ENCODE measurements at places on chromosomes 12 and 14. TPM values are rescaled to one million over a fixed set of nuclear protein-coding genes. Genes with fewer than 3 reads are reported as not detected.
A peak's percentile ranks its signal among the peaks of the same experiment; 100 is the strongest.

Gene GLT8D2
- 10.2 TPM for total RNA-seq

DNA sequence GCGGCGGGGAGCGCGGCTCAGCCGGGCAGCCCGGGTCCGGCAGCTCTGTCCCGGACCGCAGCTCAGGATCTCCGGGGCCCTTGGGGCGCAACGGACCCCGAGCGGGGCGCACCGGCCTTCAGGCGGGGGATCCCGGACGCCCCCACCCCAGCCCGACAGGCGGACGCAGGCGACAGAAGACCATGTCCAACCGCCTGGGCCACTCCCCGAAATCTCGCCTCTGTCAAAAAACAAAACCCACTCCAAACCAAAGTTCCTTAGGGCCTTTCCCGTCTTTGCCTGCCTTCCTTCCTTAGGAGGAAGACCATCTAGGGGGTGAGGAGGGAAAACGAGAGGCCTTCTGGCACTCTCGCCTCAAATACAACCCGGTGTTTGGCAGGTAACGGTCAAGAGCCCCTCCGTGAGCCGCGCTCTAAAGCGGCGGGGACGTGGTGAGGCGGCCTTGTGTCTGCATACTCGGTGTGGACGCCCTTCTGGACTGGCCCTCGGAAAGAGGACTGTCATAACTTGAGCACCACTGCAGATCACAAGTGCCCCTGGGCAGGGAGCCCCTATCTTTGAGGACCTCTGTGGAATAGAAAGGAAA is 604 bp downstream of the HCFC2 start:
- DNase-seq: no peak

GRCh38 chr12:131939007-131939406 is 9.9 kb downstream of the PUS1 start:
- no peak for DNase-seq

DNA sequence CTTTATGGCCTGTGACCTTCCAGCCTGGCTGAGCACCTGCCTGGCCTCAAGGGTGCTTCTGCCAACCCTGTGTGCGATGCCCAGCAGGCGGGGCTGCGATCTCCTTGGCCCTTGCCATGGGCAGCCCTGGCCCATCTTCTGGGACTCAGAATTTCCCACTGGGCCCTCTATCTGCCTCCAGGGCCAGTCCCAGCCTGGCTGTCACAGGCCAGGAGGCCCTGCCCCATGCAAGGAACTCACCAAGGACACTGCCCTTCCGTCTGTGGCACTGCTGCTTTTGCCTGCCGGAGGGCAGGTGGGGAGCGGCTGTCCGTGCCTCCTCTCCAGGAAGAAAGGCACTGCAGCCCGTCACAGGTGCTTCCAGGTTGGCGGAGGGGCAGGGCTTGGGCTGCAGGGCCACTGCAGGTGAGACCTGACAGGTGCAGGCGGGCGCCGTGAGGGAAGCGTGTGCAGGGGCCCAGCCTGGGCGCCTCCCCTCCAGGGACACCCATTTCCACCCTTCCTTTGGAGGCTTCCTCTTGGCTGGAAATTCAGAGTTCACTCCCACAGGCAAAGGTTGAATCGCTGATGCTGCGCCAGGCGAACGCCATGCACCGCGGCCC is 177.8 kb downstream of the KIF26A start:
- DNase-seq: peak; percentile 7

- no peak for DNase-seq
Measured at GRCh38 chr12:117034249-117034648, 65.0 kb downstream of the TESC start.

- DNase-seq: no peak
Measured at GRCh38 chr12:98513379-98514322, 1.7 kb upstream of the TMPO start.

- no peak for DNase-seq
Measured at GRCh38 chr14:52852810-52853521, 61.6 kb upstream of the GNPNAT1 start.

DNA sequence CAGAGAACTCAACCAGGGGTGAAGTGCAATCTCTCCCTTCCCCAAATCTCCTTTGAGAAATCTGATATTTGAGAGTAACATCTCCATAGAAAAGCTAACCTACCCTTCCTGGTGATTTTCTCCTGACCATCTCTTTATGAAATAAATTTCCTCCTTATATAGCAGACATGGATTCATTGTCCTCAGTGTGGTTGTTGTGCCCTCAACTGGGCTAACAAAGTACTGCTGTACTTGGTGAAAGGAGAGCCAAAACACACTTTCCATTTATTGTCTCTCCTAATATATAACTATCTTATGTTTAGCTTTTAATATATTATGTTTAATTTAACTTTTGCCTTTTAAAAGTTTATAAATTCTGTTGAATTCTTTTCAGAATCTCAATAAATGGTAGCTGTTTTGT is 65.1 kb upstream of the SLCO1B1 start:
- peak; percentile 12 for DNase-seq

DNA sequence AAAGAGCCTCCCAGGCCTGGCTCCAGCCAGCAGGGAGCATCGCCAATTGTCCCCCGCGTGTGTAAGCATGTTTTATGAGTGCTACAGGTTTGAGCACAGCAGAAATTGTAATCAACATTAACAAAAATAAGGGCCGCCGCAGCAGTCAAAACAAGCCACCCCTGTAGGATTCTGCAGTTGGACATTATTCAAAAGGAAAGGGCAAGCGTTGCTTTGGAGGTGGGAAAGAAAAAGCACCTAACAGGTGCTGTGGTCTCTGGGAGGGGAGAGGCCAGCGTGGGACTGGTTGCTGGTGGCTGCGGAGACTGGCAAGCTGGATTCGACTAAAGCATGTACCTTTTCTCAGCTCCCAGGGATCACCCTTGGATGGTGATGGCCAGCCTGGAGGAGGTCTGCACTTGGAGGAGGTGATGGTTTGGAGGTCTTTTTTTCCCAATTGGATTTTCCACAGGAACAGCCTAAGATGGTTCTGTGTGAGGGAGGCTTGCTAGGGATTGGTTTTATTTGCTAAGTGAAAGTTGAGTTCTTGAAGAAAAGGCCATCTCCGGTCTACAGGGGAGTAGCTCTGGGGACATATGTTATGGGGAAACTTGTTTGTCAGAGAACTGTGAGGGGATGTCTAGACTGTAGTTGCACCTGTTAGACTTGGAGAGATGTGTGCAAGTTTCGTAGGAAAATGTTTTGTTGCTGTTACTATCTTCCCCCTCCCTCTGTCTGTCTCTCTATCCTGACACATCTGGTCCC is 2.0 kb downstream of the DYRK2 start:
- DNase-seq: no peak

Gene TAS2R46
- 0.85 TPM for total RNA-seq
